HS-27A (cell line): ENCODE measurements at places on chromosomes 5 and 9.

DNA sequence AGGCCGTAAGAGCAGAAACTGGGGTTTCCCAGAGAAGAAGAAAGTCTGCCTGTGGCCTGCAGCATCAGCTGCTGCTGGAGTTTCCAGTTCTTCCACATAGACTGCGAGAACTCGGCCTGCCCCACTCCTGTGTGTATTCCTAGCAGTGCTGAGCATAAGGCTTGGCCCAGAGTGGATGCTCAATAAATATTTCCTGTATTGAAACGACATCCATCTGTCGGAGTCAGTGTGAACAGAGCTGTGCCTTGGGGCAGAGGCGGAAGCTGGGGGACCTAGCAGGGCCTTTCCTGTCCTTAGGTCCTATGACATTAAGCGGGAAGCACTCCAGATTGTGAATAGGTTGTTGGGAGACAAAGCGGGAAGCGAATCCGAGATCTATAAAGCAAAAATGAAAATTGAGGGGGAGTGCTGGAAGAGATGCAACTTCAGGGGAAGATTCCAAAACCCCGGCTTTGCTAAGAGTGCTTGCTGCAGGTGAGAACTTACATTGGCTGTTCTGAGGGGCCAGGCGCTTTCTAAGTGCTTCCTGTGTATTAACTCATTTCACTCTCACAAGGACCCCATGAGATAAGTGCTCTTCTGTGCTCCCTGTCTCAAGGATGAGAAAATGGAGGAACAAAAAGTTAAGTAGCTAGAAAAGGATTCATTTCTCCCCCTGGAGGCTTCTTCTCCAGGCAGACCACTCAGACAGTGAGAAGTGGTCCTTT is 76.1 kb upstream of the CXCL14 start:
- DNase-seq, result no peak

DNA sequence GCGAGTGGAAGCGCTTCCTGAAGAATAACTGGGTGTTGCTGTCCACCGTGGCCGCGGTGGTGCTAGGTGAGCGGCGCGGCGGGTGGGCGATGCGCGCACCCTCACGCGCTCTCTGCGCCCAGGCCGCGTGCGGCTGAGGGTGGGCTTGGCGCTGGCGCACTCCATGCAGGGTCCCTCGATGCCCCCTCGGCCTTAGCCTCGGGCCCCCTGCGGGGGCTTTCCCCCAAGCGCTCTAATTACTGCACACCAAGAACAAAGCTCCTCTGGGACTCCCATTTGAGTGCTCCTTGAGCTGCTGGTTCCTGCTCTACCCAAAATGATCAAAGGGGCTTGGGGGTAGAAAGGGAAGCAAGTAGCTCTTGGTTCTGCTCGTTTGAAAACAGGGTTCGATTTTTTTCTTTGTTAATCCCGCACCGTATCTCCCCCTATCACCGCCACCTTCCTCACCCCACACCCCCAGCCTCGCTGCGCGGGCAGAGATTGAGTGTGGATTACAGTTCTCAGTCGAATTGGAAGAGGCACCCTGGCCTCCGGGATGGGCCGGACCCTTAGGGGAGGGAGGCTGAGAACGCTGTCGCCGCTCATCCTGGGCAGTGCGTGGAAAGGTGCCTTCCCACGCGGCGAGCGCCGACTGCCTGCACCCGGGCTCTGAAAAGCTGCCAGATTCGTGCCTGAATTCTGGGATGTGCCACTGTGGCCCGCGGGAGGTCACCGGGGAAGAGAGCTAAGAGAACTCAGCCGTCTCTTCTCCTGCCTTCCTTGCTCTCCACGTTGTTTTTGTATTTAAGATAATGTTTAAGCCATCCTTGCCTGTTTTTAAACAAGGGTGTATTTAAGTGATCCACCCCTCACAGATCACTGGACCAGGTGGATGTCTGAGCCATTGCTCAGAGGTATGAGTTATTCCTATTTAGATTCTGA is 697 bp downstream of the SLC1A1 start:
- no peak for DNase-seq

GRCh38 chr5:119397518-119398380 is 41.9 kb downstream of the TNFAIP8 start:
- no peak for DNase-seq

DNA sequence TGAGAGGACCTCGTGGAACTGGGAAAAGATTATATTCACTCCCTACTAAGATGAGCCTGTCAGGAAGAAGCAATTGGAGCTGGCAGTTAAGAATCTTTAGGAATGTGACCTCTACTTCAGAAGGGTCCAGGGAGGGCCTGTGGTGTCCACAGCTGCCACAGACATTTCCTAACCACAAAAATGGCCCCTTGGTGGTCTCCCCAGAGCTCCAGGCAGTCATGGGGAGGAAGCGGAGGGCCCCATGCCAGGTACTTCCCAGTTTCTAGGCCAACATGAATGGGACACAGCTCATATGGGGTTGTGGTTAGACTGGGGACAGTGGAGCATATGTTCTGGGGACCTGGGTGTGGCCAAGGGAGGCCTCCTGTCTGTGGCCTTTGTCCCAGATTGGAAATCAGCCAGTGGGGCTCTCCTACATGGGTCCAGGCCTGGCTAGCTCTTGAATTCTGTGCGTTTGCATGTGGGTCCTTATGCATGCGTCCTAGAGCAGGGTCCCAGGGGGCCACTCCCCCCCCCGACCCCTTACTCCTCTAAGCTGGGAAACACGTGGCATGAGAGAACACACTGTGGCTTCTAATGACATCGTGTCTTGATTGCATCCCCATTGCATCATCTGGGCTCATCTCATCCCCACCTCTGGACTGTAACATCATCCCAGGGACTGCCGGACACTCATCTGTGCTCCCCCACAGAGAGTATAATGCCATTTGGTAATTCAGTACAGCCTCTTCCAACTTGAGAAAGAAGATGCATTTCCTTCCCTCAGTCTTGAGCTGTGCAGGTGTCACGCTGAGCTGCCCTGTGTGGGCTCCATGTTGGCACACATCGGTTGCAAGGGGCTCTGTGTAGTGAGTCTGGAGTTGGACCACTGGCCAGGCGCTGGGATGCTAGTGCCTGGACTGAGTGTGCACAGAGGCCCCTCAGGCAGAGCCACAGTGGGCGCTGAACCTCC is 31.3 kb downstream of the IRF1 start:
- peak; percentile 49 for DNase-seq

GRCh38 chr9:36999728-37000333 is 34.2 kb downstream of the PAX5 start:
- DNase-seq, result no peak

DNA sequence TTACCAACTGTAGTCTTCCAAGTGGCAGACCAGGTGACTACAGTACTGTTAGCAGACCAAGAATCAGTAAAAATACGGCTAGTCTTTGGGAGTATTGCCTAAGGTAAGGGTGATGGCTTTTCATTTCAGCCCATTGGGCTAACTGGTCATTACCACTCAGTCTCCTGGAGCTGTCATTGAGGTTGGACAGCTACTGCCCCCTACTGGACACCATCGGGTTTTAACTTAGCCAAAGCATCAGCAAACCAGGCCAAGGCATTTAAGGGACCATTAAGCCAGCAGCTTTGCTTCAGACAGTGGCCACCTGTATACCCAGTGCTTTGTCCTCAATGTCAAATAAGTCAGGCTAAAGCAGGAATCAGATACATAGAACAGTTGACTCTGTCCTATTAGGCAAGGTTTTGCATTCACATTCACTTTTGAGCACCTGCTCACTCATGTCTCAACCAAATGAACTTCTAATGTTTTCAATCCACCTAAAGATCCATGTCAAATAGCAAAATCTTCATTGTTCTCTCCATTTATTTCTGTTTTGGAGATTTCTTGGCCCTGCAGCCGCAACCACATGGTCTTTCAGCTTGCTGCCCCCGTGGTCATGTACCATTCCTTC is 117.2 kb downstream of the INVS start:
- peak; percentile 41 for DNase-seq

- DNase-seq, result no peak
These were observed 9.4 kb downstream of the LCN12 start for GRCh38 chr9:136961279-136962065.
